GM12878 (cell line): ENCODE measurements at places on chromosomes 5 and 9.
A peak's percentile ranks its signal among the peaks of the same experiment; 100 is the strongest.

DNA sequence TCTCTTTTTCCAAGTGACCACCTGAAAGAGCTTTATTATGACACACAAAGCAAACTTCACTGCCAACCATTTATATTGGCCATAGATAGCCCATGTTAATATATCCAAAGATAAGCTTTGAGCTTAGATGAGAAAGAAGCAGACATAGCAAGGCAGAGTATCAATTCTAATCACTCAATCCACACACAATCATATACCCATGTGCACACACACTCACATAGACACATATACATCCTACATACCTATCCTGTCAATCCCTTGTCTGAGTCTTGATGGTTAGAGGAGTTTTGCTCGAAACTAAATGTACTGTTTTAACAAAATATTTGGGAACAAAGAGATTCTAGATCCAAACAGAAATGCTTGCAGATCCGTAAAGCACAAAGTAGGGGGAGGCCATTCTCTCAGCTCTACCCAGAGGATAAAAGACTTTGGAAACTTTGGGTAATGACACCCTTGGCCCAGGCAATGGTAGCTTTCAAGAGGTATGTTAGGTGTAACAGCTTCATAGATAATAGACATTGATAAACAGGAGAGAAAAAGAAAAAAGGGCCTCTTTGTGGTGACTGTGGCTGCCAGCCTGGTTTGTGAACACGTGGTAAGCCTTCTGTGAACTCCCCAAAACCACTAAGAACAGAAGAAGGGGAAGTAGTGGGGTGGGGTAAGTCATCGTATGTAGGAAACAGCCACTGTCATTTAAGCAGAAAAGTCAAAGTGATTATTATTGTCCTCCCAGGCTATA lies 121.6 kb downstream of the TLR4 start:
- peak; percentile 40 for DNase-seq

- DNase-seq = no peak
These were observed 126.5 kb downstream of the MRPL36 start for GRCh38 chr5:1673042-1673677.

DNA sequence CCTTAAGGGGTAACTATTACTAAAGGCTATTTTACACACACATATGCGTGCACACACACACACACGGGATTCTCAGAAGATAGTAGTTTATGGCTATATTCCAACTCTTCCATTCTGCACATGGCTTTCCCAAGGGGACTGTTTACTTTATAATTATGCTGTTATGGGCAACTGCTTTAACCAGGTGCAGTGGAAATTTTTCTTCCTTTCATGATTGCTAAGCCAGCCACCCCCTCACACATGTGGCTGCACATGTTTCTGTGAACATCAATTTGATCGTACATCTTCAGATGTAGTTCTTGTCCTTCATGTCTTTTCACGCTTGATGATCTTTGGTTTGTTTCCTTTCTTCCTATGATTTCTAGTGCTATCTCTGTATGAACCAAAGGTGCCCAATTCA lies 37.0 kb downstream of the MRPS30 start:
- DNase-seq = no peak

DNA sequence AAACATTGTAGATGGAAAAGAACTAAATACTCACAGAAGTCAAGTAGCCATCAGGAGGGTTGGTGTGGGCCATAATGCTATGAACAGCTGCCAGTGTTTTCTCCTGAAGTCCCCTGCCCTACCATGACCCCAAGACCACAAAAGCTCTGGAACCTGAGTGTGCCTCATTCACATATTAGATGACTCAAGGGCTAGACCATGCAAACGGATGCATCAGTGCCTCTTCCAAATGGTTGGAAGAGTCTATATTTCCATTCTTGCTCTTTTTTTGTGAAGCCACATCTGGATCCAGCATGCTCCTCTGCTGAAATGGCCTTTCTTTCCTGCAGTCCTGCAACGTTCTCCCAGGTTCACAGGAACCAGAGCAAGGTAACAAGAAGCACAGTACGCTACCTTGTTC lies 136.6 kb upstream of the EPB41L4A start:
- DNase-seq = no peak

- no peak for DNase-seq
These were observed 19.4 kb downstream of the GARNL3 start for GRCh38 chr9:127283917-127284497.
